Mesenteric fat pad (tissue), 1 donor: ENCODE measurements at places on chromosomes 7 and 10. TPM values are rescaled to one million over a fixed set of nuclear protein-coding genes. Genes with fewer than 3 reads are reported as not detected.

The LIPM gene
- total RNA-seq: not detected

The CPEB3 gene
- 4.2 TPM for total RNA-seq

The FAM131B gene
- total RNA-seq: 1.8 TPM

The RPEL1 gene
- not detected for total RNA-seq

The TRIM73 gene
- total RNA-seq: 5.4 TPM

The CPA1 gene
- total RNA-seq: 4.0 TPM
